ENCODE measurements at places on chromosomes 5 and 9.

GRCh38 chr9:99299211-99300102 lies 77.4 kb downstream of the SEC61B start:
- DNase-seq: no peak

DNA sequence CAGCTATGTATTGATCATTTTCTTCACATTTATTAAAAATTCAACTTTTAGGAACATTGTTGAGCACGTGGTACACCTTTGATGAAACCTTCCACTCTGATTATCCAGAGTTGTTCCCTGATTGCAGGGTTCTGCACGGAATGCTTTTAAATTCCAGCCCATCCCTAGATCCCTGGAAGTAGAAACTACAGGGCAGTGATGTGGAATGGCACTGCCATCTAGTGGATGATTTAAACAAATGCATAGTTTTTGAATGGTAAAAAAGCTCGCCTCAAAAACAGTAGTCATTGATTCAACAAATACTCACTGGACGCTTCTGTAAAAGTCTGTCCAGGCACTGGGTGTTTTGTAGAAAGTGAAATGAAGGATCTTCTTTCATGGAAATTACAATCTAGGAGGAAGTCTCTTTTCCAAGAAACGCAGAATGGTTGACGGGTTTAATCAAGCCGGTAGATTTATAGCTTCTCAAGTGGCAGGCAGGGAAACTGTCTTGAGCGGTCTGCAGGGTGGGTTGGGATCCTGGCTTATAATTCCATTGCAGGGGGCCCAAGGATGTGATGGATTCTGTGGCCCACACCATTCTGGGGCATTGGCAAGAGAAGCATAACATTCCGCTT lies 118.4 kb downstream of the ARHGAP26 start:
- peak; percentile 1 for DNase-seq

GRCh38 chr5:163659568-163659902 lies 154.1 kb downstream of the MAT2B start:
- DNase-seq: no peak

DNA sequence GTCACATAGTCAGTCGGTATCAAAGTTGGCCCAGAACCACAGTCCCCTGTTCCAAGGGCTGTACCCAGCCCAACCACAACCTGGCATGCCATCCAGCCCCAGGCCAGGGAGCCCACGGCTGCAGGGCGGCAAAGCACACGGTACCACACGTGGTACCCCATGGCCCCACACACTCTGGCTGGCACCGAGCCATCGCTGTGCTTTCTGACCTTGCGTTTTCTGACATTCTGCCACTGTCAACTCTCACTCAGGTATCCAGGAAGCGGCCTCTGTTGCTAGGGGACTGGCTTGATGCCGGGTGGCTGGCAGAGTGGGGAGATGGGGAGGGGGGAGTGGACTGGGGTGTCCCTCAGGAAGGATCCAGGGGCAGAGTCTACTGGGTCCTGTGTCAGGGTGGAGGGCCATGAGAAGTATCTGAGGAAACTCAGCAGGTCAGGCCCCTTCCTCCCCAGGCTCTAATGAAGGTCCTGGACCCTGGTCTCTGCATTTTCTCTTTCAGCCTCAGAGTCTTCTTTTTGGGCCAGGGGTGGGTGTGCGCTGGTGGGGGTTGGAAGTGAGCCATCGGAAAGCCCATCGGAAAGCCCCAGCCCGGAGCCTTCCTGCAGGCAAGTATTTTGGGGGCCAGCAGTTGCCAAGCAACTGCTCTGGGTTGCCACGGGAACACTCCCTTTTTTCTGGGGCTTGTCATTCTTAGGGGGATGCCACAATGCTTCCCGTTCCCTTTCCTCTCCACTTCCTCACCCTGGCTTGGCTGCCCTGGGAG lies 21.0 kb upstream of the RALGDS start:
- DNase-seq: no peak

DNA sequence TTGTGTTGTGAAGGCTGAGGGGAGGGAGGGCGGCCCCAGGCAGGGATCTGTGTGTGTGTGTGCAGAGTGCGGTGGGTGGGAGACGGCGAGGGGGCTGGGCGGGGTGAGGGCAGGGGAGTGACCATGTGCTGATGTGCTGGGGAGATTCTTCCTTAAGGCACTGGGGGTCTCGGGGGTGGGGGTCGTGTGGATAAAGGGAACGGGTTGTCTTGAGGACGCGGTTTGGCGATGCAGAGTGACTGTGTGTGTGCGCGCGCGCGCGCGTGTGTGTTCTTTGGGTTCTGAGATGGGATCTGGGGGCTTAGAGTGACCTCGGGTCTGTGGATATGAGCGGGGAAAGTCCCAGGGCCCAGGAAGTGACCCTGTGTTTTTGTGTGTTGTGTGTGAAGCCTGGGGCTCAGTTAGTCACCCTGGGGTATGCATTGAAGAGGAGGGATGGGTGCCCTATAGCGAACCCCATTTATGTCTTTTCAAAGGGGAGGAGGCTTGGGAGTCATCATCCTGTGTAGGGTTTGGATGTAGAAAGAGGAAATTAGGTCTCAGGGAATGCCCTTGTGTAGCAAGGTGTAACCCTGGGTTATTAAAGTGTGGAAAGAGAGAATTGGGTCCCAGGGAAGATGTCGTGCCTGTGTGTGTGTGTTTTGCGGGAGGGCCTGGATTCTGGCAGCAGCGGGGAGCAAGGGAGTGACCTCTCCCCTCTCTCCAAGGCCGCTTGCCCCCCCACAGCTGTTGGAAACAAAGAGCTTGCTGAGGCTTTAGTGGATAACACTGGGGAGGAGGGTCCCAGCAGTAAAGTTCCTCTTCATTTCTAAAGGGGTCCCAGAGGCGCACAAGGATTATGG lies 1.4 kb downstream of the TMEFF1 start:
- DNase-seq: no peak

- no peak for DNase-seq
Measured at GRCh38 chr9:114307899-114308267, 15.0 kb upstream of the ORM1 start.

- DNase-seq: no peak
Measured at GRCh38 chr9:12814877-12815237, 40.0 kb downstream of the LURAP1L start.

DNA sequence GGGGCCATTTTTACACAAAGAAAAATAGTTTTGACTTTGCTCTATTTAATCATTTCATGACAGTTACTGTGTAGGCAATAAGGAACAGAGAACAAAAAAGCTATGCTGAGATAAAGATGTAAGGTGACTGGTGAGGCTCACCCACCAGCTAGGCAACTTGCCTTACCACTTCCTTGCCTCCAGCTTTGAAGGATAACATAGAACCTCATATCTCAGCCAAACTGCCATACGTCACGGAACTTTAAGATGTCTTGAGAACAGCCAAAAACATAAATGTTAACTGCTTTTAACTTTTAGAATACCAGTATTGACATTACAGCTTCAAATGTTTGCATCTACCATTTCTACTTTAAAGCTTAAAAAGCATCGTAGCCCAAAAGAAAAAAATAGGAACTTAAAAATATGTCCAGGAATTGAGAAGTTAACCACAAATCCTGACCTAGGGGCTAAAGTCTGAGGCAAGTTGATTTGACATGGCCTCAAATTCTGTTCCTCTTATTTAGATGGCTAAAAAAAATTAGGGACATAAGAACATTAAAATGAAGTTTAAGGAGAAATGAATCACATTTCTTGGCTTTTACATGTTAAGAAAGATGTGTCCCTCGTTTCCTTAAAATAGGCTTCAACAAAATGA lies 7.7 kb upstream of the GCNT4 start:
- no peak for DNase-seq

- no peak for DNase-seq
Measured at GRCh38 chr9:125409637-125410521, 148.3 kb downstream of the GAPVD1 start.

GRCh38 chr5:16067415-16067814 lies 112.2 kb downstream of the MARCHF11 start:
- no peak for DNase-seq

GRCh38 chr5:170361116-170361515 lies 28.1 kb downstream of the KCNMB1 start:
- no peak for DNase-seq

- no peak for DNase-seq
Measured at GRCh38 chr5:101782352-101783103, 513.6 kb downstream of the SLCO4C1 start.

DNA sequence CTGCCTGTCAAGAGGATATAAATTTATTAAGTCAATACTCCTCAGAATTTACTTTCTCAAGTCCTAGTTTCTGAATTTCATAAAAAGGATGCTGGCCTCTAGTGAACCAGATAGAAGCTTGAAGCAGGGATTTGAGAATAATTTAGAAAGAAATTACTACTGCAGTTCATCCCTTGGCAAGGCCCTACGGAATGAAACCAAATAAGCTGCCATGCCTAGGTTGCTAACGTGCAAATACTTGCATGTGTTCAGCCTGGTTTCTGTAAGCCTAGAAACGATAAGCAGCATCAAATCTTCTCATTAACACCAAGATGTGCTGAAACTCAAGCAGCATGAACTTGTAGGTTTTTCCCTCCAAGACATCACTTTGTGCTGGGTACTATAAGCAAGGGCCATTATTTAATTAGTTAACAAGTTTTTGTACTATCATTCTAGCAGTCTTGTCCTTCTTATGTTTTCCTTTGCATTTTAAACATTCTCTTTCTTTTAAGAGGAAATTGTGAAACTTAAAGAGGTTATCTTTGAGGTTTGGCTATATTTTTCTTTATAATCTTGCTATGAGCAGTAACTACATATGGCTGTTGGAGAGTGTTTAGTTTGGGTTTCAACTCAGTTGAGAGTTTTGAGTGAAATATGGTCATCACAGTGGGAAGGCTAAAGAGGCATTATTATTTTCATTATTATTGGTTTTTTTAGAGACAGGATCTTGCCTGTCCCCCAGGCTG lies 71.8 kb downstream of the ADAMTSL1 start:
- no peak for DNase-seq

GRCh38 chr5:133383580-133383939 lies 228.8 kb downstream of the FSTL4 start:
- no peak for DNase-seq

- DNase-seq: no peak
Measured at GRCh38 chr9:21348430-21348970, 2.2 kb downstream of the IFNA6 start.

DNA sequence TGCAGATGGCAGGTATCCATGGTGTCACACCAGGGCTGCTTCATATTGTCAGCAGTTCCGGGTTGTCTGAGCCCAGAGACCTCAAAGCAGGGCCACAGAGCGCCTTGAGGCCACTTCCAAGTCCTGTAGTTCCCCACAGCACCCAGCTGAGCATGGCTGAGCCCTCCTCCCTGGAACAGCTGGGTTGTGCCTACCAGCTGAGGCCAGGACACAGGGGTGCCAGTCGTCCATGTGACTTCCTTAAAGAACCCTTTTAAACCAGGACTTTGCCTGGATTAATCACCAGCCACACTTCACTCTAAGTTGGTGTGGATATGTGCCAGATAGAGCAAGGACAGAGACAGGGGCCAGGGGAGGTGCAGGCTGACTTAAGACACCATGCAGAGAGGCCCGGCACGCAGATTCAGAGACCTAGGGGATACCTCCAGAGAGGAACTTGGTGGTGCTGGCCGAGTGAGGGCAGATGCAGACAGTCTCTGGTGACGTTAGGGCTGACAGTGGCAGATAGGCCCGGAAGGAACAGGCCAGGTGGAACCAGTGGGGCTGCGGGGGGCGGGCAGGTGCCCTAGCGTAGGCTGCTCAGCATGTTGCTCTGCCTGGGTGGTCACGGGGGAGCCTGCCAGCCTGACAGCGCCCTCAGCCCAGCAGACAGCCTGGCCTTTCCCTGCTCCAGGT lies 142.7 kb downstream of the CACNA1B start:
- DNase-seq: no peak

DNA sequence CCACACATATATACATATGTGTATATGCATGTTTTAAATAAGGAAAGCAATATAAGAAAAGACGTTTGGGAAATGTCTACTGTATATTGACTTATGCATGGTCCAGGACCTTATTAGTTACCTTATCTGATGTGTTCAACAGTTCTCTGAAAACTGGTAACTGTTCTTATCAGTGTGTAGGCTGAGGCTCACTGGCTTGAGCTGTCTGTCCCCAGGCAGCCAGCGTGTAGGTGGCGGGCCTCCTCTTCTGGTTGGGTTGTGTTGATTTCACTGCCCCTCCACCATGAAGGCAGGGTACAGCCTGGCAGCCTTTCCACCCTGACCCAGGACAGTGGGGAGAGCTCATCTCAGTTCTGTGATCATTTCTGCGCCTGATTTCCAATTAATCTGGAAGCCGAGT lies 38.7 kb upstream of the SEMA4D start:
- no peak for DNase-seq
